ENCODE measurements at places on chromosomes 2 and 18. TPM values are rescaled to one million over a fixed set of nuclear protein-coding genes. Genes with fewer than 3 reads are reported as not detected.

- DNase-seq: no peak
Observed at GRCh38 chr2:10817413-10817812, 4.8 kb upstream of the PDIA6 start.

DNA sequence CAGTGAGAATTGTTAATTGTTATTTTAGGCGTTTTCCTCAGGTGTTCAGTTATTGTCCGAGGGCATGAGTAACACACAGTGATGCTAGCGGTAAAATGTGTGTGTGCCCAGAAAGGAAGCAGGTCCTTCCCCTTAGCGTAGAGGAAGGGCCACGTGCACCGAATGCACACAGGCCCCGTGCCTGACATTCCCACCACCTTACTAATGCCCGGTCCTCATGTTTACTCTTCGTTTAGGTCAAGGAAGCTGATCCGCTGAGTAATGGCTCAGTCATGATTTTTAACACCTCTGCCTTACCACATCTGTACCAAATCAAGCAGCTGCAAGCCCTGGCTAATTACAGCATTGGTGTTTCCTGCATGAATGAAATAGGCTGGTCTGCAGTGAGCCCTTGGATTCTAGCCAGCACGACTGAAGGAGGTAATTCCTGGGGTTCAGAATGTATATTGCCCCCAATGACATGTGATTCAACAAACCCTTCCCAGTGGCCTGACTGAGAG lies 76.7 kb downstream of the MERTK start:
- DNase-seq: peak; percentile 77

DNA sequence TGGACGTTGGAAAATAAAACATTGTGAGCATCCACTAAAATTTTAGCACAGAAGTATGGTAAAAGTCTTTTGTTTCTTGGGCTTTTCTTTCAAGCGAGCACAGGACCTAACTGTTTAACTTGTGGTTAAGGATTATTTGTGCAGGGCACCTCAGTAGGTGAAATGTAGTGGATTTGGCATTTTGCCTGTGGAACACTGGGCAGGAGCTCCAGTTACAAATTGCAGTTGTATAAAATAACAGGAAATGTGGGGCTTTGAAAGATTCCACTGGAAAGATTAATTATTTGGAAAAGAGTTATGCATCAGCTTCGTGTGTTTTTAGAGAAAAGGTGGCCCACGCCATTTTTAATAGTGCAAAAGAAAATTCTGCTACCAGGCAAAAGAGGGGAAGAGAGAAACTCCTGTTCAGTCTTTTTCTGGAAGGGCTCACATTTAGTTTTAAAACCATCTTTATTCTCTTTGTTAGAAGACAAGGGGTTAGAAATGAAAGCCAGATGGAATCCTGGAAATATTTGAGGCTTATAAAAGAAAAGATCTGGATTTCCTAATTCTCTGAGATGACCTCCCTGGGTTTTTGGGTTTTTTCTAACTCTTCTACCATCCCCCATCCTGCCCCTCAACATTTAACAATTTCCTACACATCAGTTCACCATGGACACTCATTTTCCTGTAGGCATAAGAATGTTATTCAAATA lies 144.3 kb upstream of the SERTAD2 start:
- no peak for DNase-seq

Gene REG3A
- polyA plus RNA-seq: not detected

- DNase-seq: peak; percentile 27
Observed at GRCh38 chr2:177989029-177989885, 83.3 kb downstream of the PDE11A start.

- DNase-seq: no peak
Observed at GRCh38 chr2:203994735-203995134, 58.2 kb downstream of the ICOS start.

- DNase-seq: no peak
Observed at GRCh38 chr2:204255526-204255925, 289.7 kb upstream of the PARD3B start.

DNA sequence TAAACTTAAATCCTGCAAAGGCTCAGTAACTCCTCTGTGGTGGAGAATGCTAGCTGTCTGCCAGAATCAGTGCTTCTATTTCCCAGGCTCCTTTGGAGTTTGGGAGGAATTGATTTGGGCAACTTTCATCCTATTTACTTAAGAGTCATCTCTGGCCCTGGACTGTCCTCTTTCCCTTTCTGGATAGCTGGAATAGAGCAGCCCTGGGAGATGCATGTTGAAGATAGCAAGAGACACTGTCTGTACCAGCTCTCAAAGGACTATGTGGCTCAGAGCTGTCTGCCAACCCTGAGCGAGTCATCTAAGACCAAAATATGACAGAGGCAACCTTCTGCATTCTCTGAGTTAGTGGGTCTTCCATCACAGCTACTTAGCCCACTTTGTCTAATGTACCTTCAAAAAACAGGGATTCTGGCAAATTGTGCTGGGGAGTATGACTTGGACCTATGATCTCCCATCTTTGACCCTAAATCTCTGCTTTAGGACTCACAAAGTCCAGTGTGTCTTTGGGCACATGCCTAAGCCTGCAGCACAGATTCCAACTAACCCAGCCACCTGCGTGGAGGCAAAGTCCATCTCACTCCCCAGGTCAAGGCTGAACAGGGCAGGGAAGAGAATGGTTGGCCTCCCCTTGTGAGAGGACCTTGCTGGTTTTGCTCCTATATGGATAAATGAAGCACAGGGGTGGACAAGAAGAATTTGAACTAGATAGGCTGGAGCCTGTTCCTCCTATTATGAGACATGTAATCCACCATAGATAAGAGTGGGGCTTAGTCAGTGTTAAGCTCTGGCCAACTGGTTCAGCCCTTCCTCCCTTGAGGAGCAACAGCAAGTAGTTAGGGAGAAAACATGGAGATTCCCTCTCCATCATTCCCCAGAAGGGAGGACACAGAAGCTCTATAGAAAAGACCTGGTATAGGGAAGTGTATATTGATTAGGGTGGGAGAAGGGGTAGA lies 99.1 kb upstream of the PELI1 start:
- DNase-seq: no peak

DNA sequence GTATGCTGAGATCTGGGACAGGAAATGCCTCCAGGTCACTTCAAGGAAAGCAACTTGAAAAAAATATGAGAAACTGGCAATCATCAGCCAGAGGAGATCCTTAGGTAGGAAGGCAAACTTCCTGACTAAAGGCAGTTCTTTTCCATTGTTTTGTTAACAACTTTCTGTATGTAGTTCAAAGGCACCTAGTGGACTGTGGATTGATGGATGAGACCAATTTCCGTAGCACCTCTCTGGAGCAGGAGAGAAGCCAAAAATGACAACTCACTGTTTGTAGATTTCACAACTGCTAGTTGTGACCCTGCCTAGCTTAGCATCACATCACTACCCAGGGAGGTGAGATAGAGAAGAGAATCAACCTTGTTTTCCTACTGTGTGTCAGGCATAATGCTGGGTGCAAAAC lies 21.8 kb upstream of the NOSTRIN start:
- DNase-seq: no peak

DNA sequence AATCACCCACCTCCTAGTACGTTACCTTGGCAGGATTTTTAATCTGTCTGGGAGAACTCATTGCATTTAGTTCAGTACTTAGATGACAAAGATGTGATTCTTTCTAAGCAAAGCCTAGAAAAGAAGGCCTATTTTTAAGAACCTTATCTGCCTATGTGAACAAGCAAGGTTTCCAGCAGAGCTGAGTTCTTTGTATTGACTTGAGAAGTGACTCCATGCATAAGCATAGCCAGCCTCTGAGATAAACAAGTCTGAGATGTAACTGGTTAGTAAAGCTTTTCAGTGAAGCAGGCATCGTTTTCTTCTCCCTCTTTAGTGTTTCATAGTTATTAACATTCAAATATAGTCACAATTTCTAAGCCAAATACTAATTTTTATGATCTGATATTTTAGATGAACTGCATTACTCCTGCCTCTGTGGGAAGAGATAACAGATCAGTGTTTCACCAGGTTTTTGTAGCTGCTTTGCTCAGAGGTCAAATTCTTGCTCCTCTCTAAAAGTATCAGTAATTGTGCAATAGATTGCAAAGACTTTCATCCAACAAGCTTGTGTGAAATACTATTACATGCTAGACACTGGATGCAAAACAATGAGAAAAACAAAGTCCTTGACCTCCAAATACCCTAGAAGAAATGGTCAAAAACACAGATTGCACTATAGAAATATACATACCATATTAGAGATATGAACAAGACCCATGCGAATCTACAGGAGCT lies 107.8 kb downstream of the MBD2 start:
- DNase-seq: no peak

- DNase-seq: no peak
Observed at GRCh38 chr2:69798909-69799526, 30.4 kb upstream of the GMCL1 start.

GRCh38 chr2:71743995-71744675 lies 290.8 kb downstream of the DYSF start:
- peak; percentile 36 for DNase-seq

GRCh38 chr18:10127729-10128128 lies 213.9 kb downstream of the VAPA start:
- no peak for DNase-seq

DNA sequence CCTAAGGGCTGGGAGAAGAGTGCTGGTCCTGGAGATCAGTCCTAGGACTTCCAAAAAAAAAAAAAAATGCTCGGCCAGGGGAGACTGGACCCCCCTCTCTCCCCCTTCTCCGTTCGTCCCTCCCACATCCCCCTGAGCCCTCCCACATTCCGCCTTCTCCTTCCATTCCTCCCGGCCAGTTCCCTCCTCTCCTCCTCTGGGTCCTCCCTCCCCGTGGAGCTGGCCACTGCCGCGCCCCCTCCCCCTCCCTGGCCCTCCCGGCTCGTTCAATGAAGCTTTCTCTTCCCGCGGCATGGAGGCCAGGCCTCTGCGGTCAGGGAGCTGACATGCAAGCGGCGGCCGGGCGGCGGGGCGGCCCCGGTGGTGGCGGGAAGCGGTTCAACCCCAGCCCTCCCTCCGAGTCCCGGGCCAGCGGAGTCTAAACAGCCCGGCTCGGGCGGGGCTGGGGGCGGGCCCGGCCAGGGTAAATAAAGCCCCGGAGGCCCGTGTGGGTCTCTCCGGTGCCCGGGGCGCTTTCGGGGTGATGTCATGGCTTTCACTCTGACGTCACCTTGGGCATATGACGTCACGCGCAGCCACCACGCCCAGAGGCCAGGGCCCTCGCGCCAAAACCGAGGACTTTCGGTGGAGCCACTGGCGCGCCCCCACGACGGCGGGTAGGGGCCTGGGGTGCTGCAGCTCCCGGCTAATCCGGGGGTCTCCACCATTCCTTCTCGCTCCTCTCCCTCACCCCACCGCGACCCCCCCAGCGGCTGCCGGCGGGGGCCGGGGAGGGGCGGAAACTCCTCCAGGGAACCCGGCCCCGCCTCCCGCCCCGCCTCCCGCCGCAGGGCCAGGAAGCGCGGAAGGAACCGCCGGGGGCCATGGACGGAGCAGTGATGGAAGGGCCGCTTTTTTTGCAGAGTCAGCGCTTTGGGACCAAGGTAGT lies at the start of the genes DOK1 and LOXL3:
Gene DOK1 (plus strand): TSS at position 829 of the 928 bp plus-strand sequence. CDS start 35 bp downstream, at position 864.
Gene LOXL3 (minus strand): TSS at position 51 of the 928 bp plus-strand sequence. CDS start 1,308 bp downstream, outside the sequence.
- peak; percentile 89 for DNase-seq

DNA sequence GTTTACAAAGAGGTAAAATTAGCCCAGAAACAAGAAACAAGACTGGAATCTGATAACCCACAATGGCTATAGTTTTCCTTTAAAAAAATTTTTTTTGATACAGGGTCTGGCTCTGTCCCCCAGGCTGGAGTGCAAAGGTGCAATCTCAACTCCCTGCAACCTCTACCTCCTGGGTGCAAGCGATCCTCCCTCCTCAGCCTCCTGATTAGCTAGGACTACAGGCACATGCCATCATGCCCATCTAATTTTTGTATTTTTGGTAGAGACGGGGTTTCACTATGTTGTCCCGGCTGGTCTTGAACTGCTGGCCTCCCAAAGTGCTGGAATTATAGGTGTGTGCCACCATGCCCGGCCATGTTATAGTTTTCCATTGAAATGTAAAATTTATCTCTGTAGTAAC lies 12.3 kb upstream of the PARD6G start:
- no peak for DNase-seq

Gene AMER3
- polyA plus RNA-seq: not detected

Data from muscle of back (tissue), 13 donors.